Stromal cell of bone marrow (primary cell): ENCODE measurements at places on chromosomes 16 and 17.
A peak's percentile ranks its signal among the peaks of the same experiment; 100 is the strongest.

- DNase-seq = no peak
Measured at GRCh38 chr16:71722801-71723536, 1.5 kb downstream of the PHLPP2 start.

GRCh38 chr16:88893127-88893968, 26.9 kb upstream of the PABPN1L start:
- no peak for DNase-seq

DNA sequence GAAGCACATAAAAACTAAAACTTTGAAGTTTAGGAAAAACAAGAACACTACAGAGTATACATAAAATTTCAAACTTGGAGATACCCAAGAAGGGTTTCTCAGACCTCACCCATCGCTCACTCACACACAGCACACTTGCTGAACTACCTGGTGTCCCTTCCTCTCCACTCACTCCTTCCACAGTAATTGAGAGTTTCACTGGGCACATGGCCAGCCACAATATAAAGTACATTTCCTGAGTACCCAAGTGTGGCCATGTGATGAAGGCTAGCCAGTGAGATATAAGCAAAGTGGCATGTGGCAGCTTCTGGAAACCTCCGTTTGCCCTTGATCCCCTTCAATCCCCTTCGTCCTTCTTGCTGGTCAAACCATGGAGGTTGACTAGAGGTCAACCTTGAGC, 11.9 kb downstream of the TOX3 start:
- DNase-seq = no peak

DNA sequence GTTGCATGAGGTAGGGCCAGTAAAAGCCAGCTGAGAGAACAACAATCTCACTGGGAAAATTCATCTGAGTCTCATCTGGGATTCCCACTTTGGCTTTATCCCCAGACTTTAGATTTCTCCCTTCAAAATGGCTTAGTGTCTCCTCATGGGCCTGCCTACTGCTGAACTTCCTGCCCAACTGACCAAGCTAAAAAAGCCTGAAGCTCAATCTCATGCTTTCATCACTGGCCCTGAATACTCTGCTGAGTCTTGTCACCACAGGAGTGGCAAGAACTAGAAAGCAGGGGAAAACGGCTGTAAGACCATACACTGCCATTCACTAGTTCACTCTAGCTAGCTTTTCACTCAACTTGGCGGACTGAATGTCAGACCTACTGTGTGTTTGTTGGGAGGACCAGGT, 96.4 kb upstream of the NOG start:
- DNase-seq = no peak

GRCh38 chr16:20906341-20907255, 6.0 kb downstream of the LYRM1 start:
- peak; percentile 79 for DNase-seq

DNA sequence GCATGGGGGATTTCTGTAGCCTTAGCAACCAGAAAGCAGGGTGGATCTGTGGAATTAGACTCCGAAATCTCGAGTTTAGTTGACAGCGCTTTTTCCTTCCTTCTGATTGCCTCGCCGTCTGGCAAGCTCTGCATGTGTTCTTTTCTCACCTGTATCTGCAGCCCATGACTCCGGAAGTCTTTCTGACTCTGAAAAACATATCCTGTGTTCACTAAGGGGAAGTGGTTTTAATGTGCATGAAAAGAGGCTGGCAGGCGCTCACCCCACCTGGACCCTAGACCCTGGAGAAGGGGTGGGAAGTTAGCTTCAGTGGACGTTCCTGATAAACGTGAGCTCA, 158.5 kb downstream of the RPTOR start:
- no peak for DNase-seq

GRCh38 chr16:81778231-81778630, 860 bp upstream of the PLCG2 start:
- DNase-seq = no peak

GRCh38 chr16:82685526-82685925, 58.8 kb downstream of the CDH13 start:
- no peak for DNase-seq

DNA sequence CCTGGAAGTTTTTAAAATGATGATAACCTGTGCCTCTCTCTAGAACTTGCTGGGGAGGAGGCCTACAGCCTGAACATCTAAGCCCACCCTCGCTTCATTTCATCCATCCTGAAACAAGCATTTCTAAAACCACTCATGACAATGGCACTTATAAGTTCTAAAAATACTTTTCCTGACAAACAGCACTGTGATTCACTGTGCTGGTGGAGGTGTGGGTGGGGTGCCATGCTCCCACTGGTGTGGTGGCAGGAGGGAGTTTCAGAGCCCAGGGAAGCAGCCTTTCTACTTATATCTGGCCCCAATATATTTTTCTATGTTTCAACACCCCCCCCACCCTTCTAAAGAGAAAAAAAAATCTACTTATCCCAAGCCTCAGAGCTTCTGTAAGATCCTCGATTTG, 52.6 kb downstream of the RAB11FIP4 start:
- DNase-seq = no peak
